C1 segment of cervical spinal cord (tissue), 14 donors: ENCODE measurements at places on chromosomes 5 and 9.

DNA sequence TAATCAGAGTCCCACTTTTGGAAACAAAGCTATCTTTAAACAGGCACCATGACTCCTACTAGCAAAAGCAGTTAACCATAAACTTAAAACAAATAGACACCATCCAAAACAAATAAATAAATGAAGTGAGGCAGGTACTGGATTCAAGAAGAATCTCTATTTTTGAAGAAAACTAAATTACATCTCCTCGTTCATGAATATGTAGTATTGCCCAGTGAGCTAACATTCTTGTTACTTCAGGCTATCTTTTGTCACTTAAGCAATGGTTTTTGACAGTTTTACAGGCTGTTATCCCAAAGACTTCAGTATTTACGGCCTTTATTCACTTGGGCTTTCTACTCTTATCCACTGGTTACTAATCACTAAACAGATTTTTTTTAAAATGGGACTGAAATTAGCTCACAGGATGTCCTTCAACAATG is 242.5 kb downstream of the MLLT3 start:
- no peak for DNase-seq

DNA sequence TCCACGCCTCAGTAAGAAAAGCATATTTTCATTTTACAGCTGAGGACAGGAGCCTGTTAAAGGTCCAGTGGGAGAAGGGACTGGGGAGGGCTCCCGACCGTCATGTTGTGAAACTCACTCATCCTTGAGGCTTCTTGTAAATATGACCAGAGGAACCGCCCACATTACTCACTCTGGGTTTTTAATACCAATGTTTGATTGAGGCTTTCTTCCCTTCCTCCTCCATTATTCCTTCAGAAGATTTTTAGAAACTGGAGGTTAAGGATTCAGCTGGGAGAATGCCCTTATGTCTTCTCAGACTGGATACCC is 61.4 kb upstream of the GLRX start:
- no peak for DNase-seq

DNA sequence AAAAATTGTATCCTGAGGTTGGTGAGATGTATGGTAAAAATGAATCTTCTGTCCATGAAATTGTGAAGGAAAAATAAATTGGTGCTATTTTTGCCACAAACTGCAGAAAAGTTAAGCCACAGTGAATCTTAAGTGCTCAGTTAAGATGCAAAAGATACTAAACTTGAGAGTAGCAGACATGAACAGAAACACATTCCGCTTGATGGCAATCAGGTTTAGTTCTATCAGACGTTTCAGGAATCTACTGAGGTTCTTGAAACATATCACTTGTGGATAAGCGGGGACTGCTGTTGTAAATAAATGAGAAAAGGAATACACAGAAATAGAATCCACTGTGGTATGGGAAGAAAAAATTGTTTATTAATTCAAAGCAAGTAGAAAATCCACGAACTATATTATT is 311.2 kb upstream of the PRR16 start:
- no peak for DNase-seq

- no peak for DNase-seq
Observed at GRCh38 chr9:13750061-13750460, 470.6 kb upstream of the MPDZ start.
